T47D (cell line): ENCODE measurements at places on chromosomes 4 and X.

DNA sequence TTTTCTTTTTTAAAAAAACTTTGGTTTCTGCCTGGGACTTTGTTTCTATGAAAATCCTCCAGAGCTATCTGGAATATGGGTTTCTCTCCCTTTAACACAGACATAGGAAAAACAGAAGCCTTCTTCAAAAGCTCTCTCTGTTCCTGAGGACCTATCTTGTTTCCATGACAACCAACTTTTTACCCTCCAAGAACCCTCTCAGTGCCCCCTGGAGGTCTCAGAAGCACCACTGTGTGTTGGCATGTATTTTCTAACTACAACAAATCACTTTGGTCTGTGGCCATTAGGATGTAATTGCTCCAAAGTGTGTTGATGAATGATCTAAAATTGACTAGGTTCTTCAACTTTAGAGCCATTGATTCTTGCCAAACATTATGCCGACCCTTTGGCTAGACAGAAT is 1331.6 kb downstream of the ADGRL3 start:
- no peak for DNase-seq

DNA sequence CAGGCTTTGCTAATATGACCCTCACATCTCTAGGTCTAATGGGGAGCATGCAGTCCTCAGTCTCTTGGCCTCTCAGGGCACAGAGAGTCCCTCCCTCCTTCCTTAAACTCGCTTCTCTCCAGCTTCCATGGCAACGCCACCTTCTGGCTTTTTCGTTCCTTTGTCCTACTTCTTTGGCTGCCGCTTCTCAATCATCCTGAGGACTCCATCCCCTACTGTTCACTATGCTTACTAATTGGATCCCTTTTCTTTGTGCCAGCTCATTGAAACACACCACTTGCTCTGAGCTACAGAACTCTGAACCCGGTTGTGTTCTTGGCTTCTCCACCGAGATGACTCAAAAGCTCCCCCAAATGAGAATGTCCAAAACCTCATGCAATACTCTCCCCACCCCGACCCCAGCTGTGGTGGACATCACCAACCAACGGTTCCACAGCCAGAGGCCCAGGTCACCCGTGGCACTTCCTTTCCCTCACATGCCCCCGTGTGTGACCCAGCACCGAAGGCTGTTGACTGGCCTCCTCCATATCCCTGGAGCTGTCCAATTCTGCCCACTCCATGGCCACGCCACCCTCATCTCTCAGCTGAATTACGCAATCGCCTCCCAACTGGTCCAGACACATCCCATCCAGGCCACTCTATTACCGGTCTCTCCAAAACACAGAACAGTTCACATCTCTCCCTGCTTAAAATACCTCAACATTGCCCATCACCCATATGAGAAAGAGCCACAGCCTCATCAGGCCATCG is 34.7 kb downstream of the CRMP1 start:
- DNase-seq, result no peak

DNA sequence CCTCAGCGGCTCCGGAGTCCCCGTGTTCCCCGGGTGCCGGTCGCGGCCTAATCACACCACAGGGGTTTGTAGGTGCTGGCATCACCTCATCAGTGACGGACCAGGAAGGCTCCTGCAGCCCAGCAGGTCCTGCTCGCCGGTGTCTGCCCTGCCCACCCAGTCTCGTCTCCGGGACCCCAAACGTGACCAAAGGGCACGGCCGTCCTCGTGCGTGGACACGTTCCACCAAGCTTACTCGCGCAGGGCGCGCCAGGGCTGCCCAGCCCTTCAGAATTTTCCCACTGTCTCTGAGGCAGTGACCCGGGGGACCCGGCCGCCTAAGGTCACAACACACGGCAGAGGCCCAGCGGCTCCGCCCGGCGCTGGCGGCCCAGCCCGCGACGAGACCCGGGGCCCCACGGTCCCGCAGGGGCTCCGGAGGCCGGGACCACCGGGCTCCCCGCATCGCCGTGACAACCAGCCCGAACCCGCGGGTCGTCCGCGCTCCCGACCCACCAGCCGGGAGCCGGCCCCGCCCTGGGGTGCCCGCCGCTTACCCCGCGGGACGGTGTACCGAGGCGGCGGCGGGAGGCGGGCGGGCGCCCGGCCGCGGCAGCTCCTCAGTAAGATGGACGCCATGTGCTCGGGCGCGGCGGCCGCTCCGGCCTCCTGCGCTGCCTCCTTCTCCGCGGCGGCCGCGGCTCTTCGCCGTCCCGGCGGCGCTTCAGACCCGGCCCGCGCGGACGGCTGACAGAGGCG is 454 bp downstream of the LETM1 start:
- DNase-seq, result no peak

GRCh38 chr4:7652451-7652881 is 217.7 kb upstream of the PSAPL1 start:
- no peak for DNase-seq

GRCh38 chr4:88159229-88159725 is 838 bp upstream of the ABCG2 start:
- peak; percentile 40 for DNase-seq

DNA sequence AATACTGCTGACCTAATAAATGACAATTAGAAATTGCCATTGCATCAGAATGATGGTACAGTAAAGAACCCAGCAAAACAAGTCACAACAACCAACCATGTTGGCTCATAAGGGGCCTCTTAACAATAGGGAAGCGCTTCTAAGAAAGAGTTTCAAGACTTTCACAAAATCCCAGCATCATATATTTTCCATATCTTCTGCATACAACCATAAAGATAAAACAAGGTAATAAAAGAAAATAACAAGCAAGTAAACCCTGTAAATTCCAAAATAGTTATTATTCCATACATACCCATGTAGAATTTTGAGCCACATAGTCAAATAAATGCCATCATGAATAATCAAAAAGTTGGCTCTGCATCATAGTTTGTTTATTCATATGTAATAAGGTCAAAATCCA is 8.2 kb downstream of the SLC10A7 start:
- no peak for DNase-seq

DNA sequence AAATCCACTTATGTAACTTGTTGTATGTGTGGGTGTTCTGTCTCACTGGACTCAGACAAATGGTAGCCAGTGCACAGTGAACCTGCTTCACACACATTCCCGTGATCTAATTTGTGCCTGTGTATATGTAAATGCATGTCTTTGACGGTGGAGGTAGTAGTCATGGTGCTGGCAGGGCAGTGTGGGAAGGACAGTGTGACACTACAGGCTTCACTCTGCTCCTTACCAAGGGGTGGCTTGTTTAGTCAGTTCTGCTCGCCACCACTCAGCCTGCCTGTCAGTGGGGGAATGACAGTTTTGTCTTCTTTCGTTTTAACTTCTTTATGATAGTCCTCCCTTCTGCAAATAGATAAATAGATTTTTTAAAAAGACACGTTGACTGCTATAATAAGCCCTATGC is 17.7 kb upstream of the PAQR3 start:
- peak; percentile 2 for DNase-seq

DNA sequence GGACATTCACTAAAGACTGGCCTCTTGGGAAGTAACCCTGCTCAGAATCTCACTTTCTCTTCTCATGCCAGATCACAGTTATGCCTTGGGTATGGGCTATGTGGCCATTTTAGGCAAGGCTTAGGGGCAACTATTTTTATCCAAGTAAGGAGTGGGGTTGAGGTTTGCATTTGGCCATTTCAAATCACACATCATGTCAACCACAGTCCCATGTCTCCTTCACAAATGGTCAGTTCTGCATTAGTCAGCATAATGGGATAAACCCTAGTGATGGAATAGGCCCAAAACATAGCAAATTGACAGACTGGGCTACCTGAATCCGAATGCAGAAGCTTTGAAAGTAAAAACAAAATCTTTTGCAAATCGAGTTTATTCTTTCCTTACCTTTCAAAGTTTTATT is 827 bp upstream of the RTL3 start:
- no peak for DNase-seq

- no peak for DNase-seq
Measured at GRCh38 chr4:31037703-31038102, 317.5 kb downstream of the PCDH7 start.

DNA sequence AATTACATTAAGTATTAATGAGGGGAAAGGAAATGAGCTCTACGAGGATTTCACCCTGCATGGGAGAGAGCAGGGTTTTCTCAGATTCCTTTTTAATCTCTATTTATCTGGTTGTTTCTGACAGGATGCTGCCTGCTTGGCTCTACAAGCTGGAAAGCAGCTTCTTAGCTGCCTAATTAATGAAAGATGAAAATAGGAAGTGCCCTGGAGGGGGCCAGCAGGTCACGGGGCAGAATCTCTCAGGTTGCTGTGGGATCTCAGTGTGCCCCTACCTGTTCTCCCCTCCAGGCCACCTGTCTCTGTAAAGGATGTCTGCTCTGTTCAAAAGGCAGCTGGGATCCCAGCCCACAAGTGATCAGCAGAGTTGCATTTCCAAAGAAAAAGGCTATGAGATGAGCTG is 113.7 kb downstream of the PARM1 start:
- DNase-seq, result no peak

- no peak for DNase-seq
Measured at GRCh38 chr4:8083086-8083825, 75.4 kb downstream of the ABLIM2 start.

- no peak for DNase-seq
Measured at GRCh38 chr4:65658117-65658516, 12.2 kb downstream of the EPHA5 start.

DNA sequence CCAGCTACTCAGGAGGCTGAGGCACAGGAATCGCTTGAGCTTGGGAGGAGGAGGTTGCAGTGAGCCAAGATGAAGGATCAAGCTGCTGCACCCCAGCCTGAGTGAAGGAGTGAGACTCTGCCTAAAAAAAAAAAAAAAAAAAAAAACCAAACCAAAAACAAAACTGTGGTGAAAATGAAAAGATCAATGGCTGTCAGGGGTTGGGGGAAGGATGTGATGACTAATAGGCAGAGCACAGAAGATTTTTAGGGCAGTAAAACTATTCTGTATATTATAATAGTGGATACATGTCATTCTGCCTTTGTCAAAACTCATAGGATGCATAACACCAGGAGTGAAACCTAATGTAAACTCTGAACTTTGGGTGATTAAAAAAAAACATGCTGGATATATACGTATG is 69.9 kb upstream of the ELOVL6 start:
- DNase-seq, result no peak

DNA sequence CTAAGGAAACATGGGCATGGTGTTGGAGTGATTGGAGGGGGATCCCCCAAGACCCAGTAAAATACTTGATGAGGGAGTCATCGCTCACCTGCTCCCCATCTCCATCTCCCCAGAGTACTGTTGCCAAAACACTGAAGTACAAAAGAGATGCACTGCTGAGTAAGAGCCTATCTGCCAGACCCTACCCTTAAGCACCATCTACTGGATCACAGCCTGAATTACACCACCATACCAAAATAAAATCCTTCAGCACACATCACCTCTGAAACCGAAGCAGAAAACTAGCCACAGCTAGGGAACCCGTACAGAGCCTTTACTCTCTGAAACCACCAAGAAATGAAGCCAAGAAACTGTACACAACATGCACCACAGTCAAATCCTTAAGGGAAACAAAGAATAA is 466.3 kb upstream of the ACTRT1 start:
- DNase-seq, result peak; percentile 0
